ENCODE measurements at places on chromosomes 13 and 19. TPM values are rescaled to one million over a fixed set of nuclear protein-coding genes. Genes with fewer than 3 reads are reported as not detected.

GRCh38 chr19:16403151-16403977, 68.4 kb downstream of the EPS15L1 start:
- DNase-seq: no peak

DNA sequence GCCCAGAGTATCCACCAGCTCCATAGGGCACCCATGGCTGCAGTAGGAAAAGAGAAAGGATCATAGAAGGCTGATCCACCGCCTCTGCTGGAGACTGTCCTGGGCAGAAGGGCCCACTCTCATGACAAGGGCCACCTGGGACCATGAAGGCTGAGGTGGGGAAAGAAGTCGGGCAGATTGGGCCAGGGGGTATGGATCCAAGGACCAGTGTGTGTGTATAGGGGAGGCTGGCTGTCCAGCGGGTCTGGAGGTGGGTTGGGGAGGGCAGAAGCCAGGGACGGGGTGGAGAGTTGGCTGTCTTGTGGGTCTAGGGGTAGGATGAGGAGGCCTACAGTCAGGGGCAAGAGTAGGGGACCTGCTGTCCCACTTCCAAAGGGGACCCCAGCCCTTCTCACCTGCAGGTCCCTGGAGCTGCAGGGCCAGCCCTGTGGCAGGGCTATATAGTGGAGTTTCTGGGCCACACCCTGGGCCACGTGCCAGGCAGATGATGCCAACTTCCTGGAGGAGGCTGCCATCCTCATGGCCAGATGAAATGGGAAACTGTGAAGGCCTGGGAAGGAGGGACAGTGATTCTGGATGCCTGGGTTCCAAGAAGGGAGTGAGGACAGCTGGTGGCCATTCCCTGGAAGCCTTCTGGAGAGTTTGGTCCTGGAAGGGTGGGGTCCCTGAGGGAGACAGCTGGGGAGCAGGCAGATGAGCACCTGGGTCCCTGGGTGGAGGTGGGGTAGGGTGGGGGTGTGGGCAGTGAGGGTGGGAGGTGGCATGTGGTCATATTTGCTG, at the start of gene FCGBP:
Gene FCGBP, minus strand, starts transcription at position 51 of the 780 bp plus-strand sequence.
- no peak for DNase-seq

- no peak for DNase-seq
Measured at GRCh38 chr13:101773062-101773461, 320.6 kb downstream of the ITGBL1 start.

DNA sequence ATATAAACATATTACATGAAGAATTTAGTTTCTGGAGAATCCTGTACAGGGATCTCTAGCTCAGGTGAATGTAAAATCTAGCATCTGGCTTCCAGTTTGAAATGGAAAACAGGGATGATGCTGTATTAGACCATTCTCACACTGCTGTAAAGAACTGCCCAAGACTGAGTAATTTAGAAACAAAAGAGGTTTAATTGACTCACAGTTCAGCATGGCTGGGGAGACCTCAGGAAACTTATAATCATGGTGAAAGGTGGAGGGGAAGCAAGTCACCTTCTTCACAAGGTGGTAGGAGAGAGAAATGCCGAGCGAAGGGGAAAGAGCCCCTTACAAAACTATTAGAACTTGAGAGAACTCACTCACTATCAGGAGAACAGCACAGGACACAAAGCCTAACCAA, 17.0 kb upstream of the N4BP2L2 start:
- no peak for DNase-seq

LYPD5 gene
- total RNA-seq: under 0.01 TPM

- no peak for DNase-seq
Measured at GRCh38 chr19:56538761-56539263, at the start of gene ZFP28. Gene ZFP28, plus strand, starts transcription at chr19:56538948. Its CDS starts 71 bp downstream, at chr19:56539019.

- DNase-seq: peak; percentile 15
Measured at GRCh38 chr13:28058866-28059613, 41.3 kb downstream of the FLT3 start.

DNA sequence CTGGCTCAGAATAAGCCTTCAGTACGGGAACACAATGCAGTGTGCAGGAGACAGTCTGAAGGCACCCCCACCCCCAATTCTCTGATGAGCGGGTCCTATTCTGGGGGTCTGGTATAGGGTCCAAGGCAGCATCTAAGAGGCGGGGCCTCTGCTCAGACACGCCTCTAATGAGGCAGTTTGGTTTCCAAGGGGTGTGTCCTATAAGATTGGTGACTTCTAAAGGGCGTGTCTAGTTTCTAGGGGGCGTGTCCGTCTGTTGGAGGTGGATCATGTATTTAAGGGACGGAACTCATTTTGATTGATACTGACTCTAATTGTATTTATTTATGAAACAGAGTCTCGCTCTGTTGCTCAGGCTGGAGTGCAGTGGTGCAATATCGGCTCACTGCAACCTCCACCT, 8.7 kb downstream of the FIZ1 start:
- no peak for DNase-seq

- DNase-seq: peak; percentile 50
Measured at GRCh38 chr13:97429681-97430081, 4.3 kb upstream of the RAP2A start.

DNA sequence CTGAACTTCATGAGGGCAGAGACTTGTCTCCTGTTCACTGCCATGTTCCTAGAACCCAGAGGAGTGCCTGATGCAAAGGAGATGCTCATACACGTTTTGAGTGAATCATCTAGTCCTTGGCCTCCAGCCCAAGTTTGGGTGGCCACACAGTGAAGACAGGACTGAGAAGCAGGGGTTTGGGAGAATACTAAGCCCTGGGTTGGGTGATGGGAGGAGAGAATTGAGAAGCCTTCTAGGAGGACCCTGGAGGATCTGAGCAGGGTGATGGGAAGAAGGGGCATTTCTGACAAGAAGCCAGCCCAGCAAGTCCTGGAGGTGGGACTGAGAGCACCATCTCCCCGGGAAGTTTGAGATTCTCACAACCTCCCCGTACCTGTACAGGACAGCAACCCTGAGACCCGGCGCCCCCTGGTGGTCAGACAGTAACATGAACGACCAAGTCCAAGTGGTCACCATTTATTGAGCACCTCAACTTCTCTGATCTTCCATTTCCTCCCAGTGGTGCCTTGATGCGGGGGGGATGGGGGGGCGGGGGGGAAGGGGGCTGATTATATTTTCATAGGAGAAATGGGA, 11.0 kb downstream of the CTU1 start:
- peak; percentile 62 for DNase-seq

DNA sequence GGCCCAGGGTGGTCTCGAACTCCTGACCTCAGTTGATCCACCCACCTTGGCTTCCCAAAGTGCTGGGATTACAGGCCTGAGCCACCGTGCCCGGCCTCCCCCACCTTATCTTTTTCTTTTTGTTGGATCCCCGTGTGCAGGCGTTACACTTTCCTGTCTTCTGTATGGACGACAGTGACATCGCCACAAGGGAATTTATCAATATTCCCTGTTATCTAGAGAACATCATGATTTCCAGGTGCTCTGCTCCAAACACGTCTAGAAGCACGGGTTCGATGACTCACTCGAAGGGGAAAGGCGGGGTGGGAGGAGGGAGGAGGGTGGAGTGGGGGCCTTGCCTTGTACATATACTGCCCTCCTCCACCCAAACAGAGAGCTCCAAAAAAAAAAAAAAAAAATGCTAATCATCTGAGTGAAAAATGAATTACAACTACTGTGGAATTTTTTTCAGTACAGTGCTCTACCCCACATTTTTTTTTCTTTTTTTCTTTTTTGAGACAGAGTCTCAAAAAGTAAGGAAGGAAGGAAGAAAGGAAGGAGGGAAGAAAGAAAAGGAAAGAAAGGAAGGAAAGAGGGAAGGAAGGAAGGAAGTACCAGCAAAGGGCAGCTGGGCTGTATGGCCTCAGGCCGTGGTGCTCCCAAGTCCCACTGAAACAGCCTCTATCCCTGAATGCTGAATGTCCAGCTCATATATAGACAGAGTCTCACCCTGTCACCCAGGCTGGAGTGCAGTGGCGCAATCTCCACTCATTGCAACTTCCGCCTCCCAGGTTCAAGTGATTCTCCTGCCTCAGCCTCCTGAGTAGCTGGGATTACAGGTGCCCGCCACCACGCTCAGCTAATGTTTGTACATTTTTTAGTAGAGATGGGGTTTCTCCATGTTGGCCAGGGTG, 36.8 kb downstream of the INSR start:
- peak; percentile 67 for DNase-seq

- no peak for DNase-seq
Measured at GRCh38 chr13:20446405-20446804, 79.3 kb downstream of the CRYL1 start.

VSTM2B gene
- total RNA-seq: not detected

JAK3 gene
- 0.28 TPM for total RNA-seq

DNA sequence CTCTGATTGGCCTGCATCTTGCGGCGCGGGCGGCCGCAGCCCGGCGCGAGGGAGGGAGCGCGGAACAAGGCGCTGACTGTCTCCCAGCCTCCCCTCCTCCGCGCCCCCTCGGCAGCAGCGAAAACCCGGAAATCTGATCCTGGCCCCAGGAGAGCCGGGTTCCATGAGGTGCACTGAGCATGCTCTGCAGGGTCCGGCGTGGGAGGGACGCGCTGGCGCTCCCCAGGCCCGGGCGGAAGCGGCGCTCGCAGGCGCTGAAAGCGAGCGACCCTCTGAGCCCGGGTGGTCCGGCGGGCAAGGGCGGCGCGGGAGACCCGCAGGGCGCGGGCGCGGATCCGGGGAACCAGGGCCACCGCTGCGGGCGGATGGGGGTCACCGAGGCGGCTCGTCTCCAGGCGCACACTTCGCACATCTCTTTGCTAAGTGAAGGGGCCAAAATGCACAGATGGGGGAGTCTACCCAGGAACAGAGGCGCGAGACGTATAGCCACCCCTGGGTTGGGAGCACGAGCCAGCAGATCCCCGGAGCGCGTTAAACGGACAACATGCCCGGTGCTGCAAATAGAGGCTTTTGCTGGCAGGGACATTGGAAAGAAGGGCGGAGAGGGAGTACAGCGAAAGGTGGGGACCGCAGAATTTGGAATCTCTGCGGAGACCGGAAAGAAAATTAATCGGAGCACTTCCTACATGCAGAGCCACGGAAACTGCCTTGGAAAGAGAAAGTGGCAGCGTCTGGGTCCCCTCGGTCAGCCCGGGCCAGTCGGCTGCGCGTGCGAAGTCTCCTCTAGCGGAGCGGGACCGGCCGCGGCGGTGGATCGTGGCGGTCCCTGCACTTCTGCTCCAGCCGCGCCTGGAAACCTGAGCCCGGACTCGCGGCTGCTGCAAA, 510 bp upstream of the PCDH9 start:
- DNase-seq: peak; percentile 97

DNA sequence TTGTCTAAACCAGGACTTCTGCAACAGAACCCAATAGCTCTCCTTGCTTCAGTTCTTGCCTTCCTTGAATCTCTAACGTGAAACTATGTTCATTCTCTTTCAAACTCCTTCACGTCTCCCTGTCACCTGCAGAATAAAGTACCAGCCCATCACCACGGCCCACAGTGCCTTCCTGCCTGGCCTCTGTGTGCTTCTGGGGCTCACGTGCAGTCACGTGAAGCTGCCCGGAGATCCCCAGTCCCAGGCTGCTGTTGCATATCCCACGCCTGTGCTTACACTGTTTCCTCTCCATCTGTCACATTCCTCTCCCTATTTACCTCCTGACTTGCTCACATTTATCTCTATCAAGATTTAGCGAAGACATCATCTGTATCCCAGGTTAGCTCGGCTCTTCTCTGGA, 102.8 kb downstream of the STARD13 start:
- no peak for DNase-seq

GRCh38 chr13:41244556-41244955, 18.8 kb downstream of the MTRF1 start:
- peak; percentile 56 for DNase-seq

IGFL2 gene
- total RNA-seq: not detected

DNA sequence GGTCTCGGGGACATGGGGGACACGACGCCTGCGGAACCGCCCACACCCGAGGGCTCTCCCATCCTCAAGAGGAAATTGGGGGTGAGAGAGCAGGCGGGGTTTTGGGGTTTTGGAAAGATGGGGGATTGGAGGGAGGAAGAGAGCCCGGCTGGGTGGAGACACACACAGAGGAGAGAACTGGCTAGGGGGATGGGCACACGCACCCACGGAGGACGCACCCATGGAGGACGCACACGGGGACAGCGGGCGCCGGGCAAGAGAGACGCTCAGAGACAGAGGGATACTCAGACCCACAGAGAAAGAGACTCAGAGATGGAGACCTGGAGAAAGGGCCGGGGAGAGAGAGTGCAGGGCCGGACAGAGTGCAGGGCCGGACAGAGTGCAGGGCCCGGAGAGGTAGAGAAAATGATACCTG, 52.1 kb downstream of the MAP4K1 start:
- no peak for DNase-seq

DNA sequence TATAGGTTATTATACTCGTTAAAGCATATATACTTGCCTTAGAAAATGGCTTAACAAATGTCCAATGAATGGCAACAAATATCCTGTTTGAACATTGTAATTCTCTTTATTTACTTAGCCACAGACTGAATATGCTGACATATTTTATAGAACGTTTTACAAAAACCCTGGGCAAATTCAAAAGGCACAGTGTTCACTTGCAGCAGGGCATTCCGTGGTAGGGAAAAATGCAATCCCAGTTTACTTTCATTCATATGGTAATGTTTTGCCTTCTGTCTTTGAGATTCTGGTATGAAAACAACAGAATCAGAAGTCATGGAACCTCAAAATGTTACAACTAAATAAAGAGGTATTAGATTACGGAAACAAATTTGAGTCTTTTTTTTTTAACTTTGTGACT, 56.2 kb upstream of the MYCBP2 start:
- DNase-seq: no peak

- peak; percentile 95 for DNase-seq
Measured at GRCh38 chr13:46668302-46668720, 115.3 kb downstream of the LRCH1 start.

- peak; percentile 40 for DNase-seq
Measured at GRCh38 chr13:98273824-98274742, 97.0 kb upstream of the RNF113B start.

EXOC3L2 gene
- total RNA-seq: not detected

DNA sequence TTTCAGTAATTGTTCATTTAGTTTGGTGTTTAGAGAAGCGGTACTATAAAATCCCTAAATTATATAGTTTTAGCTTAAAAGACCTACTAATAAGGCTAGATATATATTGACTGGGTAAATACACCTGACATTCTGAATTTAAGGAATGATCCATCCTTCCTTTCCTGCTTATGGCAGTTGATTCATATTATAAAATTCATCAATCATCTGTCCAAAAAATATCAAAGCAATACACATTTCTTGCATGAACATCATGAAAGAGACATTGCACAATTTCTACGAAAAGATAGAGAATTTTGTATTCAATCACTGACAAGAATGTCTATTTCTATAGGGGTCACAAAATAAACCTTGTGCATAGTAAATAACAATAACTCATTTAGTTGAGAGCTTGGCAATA, 514.9 kb downstream of the SLITRK6 start:
- no peak for DNase-seq

ADAMTSL5 gene
- 0.90 TPM for total RNA-seq

GRCh38 chr13:18954254-18954653, 227.4 kb downstream of the TUBA3C start:
- no peak for DNase-seq

DNA sequence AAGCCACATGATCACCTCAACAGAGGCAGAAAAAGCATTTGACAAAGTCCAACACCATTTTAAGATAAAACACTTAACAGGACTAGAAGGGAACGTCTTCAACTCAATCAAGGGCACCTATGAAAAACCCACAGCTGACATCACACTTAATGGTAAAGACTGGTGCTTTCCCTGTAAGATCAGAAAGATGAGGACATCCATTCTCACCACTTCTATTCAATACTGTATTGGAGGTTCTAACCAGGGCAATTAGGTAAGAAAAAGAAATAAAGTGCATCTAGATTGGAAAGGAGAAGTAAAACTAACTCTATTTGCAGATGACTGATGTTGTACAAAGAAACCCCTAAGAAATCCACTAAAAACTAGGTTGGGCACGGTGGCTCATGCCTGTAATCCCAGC, 11.2 kb upstream of the AKAP8 start:
- no peak for DNase-seq
